HepG2 (cell line): ENCODE measurements at places on chromosomes 7 and 10.

DNA sequence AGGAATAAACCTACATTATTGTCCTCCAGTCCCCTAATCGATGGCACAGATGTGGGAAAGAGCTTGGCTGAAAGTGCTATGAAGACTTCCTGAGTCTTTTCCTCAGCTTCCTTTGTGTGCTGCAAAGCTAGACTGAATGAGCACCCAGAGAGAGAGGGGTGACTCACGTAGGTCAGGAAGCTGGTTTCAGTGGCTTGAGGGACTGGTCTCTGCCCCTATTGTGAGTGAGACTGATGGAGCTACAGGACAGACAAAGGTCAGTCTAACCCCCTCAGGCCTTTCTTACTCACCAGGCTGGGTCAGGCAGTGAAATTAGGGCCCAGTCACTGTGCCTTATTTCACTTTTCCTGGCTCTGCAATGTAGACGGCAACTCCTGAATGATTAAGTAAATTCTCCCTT lies 171.1 kb upstream of the GRB10 start:
- peak; percentile 14 for DNase-seq

DNA sequence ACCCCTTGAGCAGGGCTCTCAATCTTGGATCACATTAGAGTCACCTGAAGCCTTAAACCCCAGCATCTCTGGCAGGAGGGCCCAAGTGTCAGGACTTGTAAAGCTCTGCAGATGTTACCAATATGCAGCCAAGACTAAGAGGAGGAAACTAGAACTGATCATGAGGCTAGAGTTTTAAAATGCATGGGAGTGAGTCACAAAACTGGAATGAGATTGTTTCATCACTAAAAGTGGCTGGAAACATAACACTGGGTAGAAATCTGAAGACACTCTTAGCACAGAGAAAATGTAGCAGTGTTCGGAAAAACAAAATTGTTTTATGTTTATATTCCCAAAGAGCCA lies 63.3 kb upstream of the GHITM start:
- DNase-seq, result no peak

DNA sequence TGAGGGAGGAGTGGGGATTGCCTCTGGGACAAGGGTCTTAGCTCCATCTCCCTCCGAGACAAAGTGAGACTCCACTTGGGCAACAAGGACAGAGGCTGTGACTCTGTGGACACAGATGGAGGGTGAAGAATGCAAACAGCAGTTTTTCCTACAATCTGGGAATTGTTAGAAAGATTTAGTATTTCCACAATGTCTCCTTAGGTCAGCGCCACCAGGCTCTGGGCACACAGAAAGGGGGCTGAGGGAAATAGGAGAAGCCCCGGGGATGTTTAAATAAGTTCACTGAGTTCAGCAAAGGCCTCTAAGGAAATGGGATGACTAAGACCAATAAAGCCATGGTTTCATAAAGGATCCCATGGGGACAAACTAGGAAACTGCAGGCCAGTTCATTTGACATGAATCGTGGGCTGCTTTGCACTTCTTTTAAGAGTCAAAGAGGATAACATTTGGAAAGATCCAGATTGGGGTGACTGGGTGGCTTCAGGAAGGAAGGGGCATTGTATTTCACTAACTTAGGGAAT lies 219.8 kb upstream of the GLI3 start:
- DNase-seq, result no peak

- no peak for DNase-seq
These were observed 2.0 kb downstream of the PRTFDC1 start for GRCh38 chr10:24950439-24950838.

DNA sequence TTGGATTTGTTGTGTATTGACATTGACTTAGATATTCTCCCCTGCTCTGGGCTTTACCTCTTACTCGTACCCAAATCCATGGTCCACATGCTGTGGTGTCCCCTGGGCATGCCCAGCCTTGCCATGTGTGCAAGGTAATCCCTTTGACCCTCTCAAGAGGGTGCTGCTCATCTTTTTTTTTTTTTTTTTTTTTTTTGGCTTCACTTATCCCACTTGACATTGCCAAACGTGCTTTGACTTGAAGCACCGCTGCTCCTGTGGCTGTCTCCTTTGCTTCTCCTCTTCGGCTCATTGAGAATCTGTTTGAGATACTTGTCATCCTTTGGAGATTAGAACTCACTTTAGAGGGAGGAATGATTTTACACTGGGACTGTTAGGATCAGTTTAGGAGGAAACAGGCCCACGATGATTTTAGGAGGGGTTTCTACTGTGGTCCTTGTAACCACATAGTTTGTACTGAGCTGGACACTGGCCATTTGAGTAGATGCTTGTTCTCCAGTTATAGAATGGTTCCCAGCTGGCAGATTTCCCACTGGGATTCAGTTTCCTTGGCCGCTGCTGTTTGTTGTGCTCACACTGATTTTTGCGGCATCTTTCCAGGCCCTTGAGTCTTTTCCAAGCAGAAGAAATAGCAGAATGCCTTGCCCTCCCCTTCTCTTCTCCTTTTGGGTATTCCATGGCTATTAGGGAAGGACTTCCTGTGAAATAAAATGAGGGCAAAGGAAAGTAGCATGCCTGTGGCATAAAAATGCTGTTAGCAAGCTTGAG lies 184.8 kb downstream of the AUTS2 start:
- DNase-seq, result no peak

DNA sequence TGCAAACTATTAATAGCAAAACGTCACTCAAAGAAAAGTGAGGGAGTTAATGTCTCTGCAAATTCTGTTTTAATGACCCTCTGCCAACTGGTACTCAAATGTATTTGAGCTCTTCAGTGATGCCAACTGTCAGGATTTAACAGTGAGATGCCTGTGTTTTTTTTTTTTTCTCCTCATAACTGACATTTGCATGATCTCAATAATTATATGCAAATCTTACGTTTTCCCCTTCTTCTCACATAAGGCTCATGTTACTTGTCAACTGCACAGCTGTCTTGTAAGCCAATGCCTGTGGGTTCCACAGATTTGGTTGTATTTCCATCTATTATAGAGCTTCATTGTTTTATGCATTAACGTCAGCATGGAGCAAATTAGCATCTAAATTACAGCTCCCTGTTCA lies 38.2 kb downstream of the PPP1R3A start:
- no peak for DNase-seq

GRCh38 chr10:30928742-30929141 lies 102.9 kb downstream of the ZNF438 start:
- DNase-seq, result no peak

DNA sequence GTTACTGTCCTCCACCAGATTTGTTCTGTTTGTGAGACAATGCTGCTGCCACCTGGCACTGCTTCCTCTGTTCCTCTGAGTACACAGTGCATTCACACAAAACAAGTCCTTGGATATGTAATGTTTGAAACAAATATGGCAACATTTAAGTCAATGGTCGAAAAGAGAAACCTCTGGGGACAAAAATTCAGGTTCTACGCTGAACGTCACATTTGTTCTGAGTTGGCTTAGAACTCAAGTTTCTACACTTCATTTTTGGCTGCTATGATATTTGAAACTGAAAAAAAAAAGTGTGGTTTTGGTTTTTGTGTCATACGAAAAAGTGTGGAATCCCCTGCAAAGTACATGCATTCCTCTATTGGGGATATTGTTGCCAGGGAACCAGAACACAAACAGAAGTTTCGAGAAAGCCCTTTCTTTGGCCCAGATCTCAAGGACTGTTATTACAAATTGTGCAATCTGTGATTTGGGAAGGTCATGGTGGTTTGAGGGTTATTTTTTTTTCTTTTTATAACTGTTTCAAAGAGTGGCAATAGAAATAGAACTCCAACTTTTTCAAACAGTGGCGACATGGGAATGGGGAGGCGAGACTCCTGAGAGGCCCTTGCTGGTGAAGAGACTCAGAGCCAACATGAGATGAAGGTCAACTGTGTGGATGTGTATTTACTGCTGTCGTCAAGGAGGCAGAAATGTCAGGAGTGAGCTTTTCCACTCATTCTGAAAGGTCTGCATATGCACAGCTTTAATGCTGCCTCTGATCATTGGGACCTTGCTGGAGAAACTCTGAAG lies 127.5 kb downstream of the CUBN start:
- no peak for DNase-seq

DNA sequence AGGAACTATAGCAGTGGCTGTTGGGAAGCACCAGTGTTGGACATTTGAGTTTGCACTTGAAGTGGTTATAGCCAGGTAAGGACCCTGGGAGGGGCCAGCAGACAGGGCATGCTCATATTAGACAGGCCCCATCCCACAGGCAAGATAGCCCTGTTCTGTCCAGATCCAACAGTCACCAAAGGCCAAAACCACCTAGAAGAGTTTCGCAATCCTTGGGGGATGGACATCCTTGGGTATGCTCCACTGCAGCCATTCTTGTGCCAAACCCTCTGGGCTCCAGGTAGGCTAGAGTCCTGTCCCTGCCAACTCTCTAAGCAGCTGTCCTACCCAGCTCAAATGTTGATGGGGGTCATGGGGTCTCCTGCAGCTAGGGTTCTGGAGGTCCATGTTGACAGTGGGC lies 76.8 kb downstream of the TMEM26 start:
- no peak for DNase-seq

DNA sequence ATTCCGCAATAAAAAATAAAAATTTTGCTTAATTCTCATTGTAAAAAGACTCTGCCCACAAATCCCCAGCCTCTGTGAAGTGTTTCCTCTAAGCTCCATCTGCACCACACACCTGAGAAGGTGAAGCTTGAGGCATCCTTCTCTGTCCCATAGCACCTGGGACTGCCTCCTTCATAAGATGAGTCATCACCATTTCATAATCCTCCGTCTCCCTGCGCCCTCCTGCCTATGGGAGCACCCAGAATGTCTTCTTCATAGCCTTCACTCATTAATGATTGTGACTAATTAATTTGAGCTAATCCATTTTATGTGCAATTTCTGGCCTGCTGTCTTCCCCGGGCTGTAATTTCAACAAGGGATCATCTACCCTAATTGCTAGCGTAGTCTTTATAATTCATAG lies 90.3 kb downstream of the WDR11 start:
- no peak for DNase-seq

GRCh38 chr7:126303926-126304325 lies 948.8 kb downstream of the GRM8 start:
- no peak for DNase-seq

GRCh38 chr7:124106575-124106974 lies 73.7 kb upstream of the TMEM229A start:
- DNase-seq, result no peak

GRCh38 chr7:97272237-97272975 lies 154.9 kb downstream of the SDHAF3 start:
- no peak for DNase-seq

- no peak for DNase-seq
These were observed 55.9 kb upstream of the KIAA1217 start for GRCh38 chr10:24153031-24153430.

DNA sequence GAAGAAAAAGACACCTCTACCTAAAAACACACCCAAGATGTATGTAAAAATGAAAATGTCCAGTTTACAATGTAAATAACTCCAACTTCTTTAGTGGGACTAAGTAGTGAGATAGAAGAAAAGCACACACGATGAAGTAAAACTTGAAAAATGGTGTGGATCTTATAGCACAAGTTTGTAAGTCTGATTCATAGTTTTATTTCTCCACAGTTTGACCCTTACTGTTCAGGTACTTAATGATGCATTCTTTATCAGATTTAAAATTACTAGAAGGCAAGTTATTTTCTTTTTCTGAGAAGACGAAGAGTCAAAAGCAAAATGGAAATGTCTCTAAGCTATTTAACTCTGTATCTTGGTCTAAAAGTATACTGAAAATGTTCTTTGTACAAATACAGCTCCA lies 6.1 kb downstream of the NAMPT start:
- DNase-seq, result no peak

DNA sequence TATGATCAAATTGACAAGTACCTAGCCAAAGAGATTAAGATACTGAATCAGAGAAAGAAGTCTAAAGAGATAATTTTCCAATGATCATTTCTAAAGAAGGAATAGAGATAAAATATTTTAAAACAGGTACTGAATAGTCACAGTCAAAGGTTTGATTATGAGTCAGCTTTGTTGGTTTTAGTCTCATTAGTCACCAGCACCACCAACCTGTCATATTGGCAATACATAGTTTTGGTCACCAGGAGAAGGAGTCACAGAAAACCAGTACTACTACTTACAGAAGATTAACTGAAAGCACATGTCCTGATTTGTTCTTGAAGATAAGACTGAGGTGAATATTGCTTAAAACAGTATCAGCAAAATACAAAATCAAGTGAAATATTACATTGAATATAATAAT lies 34.6 kb downstream of the ZEB1 start:
- DNase-seq, result peak; percentile 46

- no peak for DNase-seq
These were observed 658.0 kb downstream of the TYW1 start for GRCh38 chr7:67654642-67655041.

DNA sequence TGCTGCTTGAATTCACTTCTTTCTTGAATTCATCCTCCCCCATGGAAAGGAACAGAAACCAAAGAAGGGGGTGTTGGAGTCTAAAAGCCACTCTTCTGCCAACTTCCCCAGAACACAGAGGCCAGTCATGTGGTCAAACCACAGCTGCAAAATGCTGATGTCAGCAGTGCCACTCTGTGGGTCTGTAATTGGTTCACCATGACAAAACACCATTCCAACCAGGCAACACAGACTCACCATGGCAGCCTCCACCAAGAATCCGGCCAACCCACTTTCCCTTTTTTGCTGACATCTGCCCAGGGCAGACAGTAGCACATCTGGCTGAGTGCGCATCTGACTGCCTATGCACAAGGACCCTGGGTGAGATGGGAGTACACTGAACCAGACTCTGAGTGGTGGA lies 16.8 kb downstream of the OSBPL3 start:
- DNase-seq, result no peak

- no peak for DNase-seq
These were observed 148.8 kb upstream of the NPY start for GRCh38 chr7:24135003-24135817.

GRCh38 chr10:33160151-33160550 lies 174.3 kb downstream of the NRP1 start:
- no peak for DNase-seq

- no peak for DNase-seq
These were observed 62.1 kb downstream of the PAPSS2 start for GRCh38 chr10:87721781-87722180.

DNA sequence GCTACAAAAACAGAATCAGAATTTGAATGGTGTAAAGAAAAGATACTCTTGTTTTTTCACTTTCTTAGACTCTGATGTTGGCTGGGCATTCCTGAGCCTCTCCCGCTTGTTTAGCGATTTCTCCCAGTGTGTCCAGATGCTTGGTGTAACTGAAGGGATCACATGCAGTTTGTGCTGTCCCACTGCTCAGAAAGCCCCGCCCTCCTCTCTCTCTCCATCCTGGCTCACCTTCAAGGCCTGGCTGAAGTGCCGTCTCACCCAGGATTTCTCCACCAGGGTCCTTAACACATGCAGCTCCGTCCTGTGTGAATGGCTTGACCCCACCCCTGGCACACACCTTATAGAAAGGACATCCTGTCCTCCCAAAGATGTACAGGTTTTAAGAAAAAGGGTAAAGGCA lies 437.1 kb downstream of the LRMDA start:
- DNase-seq, result no peak

- no peak for DNase-seq
These were observed 143.3 kb downstream of the HDAC9 start for GRCh38 chr7:18638594-18639452.

GRCh38 chr7:360454-361100 lies 70.6 kb downstream of the FOXL3 start:
- no peak for DNase-seq
